ENCODE measurements at places on chromosomes 6 and 20. TPM values are rescaled to one million over a fixed set of nuclear protein-coding genes. Genes with fewer than 3 reads are reported as not detected.

Gene RNF217
- 8.0 TPM for total RNA-seq

Gene EYS
- total RNA-seq: 0.03 TPM

- no peaks in the 10 kb centered on the region for H3K36me3 ChIP-seq
- no peaks in the 10 kb centered on the region for H3K27me3 ChIP-seq
- H3K27ac ChIP-seq: no peak overlapping the region
These were observed 292.1 kb downstream of the ESR1 start for GRCh38 chr6:152099446-152100182.

DNA sequence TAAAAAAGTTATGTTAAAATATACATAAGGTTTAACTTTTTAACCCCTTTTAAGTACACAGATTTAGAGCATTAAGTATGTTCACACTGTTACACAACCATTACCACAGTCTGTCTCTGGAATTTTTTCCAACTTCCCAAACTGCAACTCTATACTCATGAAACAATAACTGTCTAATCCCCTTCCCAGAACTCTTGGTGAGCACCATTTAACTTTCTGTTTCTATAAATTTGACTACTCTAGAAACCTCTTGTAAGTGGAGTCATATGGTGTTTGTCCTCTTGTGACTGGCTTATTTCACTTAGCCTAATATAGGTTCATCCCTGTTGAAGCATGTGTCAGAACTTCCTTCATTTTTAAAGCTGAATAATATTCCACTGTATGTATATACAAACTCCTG is 98.1 kb downstream of the MAP3K7 start:
- H3K4me3 ChIP-seq: no peak overlapping the region
- no peaks in the 10 kb centered on the region for H3K27me3 ChIP-seq
- H3K4me1 ChIP-seq: no peaks in the 10 kb centered on the region
- no peak for DNase-seq
